ENCODE measurements at places on chromosomes 3 and 15.

DNA sequence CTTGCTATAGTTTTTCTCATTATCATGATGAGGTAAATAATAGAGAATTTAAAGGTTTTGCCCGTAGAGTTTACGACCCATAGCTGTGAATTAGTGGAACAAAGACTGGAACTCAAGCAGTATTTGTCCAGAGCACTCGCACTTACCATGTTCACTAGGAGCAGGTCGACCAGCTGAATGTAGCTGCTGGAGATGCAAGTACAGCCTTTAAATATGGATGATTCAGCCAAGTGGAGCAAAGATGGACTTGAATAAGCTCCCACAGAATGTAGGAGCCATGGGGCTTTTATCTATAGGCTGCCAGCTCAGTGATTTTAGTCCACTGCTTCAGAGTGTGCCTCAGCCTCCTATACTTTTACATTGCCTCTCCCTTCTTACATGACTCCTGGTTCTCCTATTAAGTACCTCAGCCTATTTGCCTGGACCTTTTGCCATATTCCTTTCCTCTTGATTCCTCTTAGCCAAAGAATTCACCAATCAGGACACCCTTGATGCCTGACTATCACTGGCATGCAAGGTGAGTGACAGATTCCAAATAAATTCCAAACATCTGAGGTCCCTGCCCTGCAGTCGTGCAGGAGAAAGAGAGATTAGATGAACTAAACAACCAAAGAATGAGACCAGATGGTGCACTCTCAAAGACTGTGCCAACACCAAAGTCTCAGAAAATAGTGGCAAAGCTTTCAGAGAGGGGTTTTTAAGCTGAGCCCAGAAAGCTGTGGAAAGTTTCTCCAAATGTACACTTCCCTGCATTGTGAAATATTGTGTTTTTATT lies 3.9 kb downstream of the MKRN3 start:
- no peak for DNase-seq

- DNase-seq: no peak
Measured at GRCh38 chr3:73140772-73141442, 79.4 kb downstream of the EBLN2 start.

GRCh38 chr3:179229177-179229576 lies 21.7 kb downstream of the KCNMB3 start:
- DNase-seq: no peak

DNA sequence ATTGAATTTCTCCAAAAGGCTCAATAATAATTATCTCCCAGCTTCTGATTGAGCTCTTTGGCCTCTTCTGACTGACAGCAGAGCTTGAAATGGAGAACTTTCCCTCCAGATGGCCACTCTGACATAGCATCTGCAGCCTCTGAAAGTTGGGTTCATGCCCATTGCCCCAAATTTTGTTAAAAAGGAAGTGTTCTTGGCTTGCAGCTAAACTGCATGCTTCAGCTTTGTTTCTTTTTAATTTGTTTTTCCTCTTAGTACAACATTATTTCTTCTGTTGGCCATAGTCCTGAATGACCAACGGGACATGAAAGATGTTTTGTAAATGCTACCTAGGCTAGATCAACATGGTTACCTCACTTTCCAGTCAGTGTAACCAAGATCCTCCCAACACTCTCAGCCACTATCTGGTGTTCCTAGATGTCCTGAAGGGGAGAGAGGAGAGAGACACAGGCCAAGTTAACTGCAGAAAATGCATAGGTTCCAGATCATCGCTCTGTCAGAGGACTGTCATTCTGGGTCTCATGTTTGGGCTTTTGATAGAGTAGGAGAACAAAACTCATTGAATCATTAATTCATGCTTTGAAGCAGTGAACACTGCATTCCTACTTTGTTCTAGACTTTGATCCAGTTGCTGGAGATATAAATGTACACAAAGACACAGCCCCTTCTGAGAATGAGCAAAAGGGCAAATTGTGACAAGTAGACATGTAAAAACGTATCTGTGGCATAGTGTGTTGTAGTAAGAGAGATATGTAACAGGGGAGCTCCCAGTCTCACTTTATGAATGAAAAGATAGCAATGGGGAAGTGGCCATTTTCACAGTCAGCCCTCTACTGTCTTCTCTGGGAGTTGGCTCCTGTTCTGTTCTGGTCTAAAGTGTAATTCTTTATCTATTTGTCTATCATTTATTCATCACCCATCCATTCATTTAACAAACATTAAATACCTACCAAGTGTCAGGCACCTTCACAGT lies 156.2 kb downstream of the ZNF621 start:
- DNase-seq: no peak

DNA sequence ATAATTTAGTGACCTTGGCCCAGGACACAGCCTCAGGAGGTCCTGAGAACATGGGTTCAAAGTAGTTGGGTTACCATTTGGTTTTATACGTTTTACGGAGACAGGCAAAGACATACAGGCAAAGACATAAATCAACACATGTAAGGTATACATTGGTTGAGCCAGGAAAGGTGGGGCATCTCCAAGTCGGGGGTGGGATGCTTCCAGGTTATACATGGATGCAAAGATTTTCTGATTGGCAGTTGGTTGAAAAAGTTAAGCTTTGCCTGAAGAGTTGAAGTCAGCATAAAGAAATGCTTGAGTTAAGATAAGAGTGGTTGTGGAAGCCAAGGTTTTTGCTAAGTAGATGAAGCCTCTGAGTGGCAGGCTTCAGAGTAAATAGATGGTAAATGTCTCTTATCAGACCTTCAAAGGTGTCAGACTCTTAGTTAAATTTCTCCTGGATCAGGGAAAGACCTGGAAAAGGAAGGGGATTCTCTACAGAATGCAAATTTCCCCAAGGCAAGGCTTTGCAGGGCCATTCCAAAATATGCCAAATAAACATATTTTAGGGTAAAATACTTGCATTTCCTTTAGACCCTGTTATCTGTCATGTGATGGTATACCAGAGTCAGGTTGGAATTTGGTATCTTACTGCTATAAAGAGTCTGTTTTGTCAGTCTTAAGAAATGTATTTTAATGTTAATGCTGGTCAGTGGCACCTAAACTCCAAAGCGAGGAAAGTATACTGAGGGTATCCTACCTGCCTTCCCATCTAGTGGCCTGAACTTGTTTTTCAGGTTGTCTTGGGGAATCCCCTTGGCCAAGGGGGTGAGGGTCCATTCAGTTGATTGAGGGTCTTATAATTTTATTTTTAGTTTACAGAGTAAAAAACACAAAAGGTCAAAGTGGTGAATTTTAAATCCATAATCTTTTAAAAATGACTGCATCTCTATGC lies 8.2 kb upstream of the PDHB start:
- DNase-seq: no peak

DNA sequence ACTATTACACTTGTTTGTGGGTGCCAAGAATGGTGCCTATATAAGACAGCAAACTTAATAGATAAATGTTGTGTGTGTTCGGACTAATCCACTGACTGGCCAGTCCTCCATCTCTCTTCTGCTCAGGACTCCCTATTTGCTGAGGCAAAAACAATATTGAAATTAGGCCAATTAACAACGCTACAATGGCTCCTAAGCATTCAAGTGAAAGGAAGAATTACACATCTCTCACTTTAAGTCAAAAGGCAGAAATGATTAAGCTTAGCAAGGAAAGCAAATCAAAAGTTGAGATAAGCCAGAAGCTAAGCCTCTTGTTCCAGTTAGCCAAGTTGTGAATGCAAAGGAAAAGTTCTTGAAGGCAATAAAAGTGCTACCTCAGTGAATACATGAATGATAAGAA lies 126.9 kb downstream of the CCNL1 start:
- DNase-seq: no peak

DNA sequence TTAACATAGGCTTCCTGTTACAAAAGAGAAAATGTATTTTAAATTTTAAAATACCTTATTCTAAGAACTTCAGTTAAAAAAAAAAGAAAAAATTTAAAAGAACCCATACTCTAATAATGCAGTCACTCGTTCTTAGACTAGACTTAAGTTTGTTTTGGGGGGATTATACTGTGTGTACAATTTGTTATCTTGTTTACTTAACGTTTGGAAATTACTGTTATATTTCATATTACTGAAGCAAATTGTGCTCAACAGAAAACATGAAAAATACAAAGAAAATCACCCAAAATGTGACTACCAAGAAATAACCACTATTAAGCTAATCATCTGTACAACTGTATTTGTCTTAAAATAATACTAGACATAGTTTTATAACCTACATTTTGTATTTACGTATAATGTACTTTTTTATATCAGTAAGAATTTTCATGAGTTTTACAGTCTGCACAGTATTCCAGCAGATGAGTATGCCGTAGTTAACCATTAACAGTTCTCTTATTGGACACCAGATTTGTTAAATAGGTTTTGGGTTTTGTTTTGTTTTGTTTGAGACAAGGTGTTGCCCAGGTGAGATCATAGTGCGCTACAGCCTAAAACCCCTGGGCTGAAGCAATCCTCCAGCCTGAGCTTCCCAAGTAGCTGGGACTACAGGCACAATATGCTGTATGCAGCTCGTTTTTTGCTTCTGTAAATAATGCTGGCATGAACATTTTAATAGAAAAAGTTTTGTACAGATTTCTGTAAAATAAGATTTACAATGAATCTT lies 88.8 kb upstream of the CHD2 start:
- no peak for DNase-seq

DNA sequence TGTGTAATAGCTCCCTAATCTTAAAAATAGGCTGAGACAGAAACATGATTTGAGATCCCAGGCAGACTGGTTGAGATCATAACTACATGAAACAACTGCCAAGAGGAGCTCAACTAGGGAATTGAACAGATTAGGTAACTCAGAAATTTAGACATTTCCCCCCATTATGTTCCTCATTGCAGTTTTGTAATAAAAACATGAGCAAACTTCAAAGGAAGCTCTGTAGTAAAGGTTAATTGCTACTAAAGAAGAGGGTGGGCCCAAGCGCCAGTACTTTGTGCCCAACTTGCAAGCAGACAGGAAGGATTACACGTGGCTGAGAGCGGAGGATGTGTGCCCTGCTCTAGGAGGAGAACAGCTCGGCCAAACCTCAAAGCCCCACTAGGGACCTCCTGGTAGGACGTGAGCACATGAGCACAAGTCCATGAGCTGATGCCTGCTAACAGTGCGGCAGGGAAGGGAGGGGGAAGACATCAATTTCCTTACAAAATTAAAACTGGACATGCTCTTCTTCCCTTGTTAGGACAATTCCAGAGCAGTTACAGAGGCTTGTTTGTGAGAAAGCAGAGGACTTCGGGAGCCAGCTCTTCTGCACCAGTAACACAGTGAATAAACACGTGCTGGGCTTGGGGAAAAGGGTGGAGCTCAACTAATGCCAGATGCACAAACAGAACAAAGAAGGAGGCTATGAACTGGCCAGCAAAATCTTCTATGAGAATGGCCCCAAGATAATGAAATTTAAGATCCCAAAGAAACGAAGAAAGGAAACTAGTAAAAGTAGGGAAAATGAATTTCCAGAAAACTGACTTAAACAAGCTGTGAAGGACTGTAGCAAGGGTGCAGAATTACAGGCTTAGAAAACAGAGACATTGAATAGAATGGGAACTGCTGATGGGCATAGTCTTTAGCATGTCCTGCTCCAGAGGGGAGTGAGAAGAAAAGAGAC lies 275.5 kb downstream of the MECOM start:
- DNase-seq: no peak

GRCh38 chr3:122975163-122975923 lies 52.2 kb downstream of the SEMA5B start:
- no peak for DNase-seq

- no peak for DNase-seq
Measured at GRCh38 chr3:122273498-122273897, 51.5 kb upstream of the CSTA start.

- DNase-seq: no peak
Measured at GRCh38 chr15:75198560-75199356, 2.9 kb upstream of the C15orf39 start.

- DNase-seq: peak; percentile 23
Measured at GRCh38 chr3:133487920-133488540, 85.5 kb upstream of the CDV3 start.

- DNase-seq: no peak
Measured at GRCh38 chr3:176683382-176683781, 513.9 kb downstream of the TBL1XR1 start.

DNA sequence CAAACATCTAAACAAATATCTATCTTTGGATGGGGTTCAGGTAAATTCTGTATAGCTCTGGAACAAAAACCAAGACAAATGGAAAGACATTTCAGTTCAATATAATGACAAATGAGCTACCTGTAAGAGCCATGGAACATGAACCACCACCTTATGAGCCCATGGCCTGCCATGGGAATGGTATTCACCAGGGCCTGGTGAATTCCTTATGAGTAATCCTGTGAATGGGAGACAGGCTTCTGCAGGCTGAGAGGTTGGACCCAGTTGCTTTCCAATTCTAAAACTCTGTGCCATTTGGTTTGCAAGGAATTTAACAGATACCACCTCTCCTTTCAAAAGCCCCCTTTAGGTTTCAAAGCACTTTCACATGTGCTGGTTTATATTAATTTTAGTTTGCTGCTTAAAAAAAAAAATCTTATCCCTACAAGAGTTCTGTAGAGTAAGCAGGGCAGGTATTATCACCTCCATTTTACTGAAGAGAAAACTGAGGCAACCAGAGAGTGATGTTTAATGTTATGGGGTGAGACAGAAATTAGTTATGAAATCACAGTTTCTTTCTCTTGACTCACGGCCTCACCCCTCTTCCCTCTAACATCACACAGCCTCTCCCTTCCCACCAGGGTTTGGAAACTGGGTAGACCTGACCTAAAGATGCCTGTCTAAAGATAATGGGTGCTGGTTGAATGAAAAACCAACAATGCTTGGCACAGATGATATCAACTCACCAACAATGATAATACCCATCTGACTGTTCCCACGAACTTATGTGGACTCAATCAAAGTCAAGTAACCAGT lies 397.6 kb upstream of the WNT5A start:
- DNase-seq: no peak

GRCh38 chr3:52315977-52316764 lies at the start of gene DNAH1:
DNAH1 (plus strand) TSS chr3:52316319; CDS start chr3:52322443, 6,124 bp downstream.
- no peak for DNase-seq

All from stimulated activated CD4-positive, alpha-beta T cell treated with anti-CD3 and anti-CD28 coated beads, Interleukin-1b, Interleukin-23, amount 100 ng/mL, for 1 hour (primary cell).